ENCODE measurements at places on chromosomes 5 and 9.

DNA sequence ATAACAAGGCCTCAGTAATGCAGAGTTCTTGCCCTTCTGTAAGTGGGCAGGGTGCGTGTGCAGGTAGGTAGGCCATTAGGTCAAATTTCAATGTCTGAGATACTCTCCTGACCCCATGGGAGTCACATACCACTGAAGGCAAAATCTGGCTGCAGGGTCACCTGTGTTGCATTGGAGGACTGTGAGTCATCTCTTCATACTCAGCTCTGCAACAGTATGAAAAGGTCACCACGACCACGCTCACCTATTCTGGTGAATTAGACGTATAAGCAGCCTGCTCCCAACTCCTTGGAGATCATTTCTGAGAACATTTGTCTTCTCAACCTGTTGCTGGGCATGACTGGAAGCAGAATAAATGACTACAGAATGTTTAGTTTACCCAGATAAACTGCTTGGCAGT is 599.8 kb downstream of the PDE4D start:
- H3K4me3 ChIP-seq, result no peak overlapping the region
- H3K4me1 ChIP-seq, result no peaks in the 10 kb centered on the region
- H3K27ac ChIP-seq, result no peak overlapping the region
- no peaks in the 10 kb centered on the region for H3K36me3 ChIP-seq
- H3K27me3 ChIP-seq, result no peaks in the 10 kb centered on the region

- no peak overlapping the region for H3K4me3 ChIP-seq
- DNase-seq, result no peak
- no peaks in the 10 kb centered on the region for H3K36me3 ChIP-seq
These were observed 2.4 kb downstream of the PRRX2 start for GRCh38 chr9:129667850-129668249.

DNA sequence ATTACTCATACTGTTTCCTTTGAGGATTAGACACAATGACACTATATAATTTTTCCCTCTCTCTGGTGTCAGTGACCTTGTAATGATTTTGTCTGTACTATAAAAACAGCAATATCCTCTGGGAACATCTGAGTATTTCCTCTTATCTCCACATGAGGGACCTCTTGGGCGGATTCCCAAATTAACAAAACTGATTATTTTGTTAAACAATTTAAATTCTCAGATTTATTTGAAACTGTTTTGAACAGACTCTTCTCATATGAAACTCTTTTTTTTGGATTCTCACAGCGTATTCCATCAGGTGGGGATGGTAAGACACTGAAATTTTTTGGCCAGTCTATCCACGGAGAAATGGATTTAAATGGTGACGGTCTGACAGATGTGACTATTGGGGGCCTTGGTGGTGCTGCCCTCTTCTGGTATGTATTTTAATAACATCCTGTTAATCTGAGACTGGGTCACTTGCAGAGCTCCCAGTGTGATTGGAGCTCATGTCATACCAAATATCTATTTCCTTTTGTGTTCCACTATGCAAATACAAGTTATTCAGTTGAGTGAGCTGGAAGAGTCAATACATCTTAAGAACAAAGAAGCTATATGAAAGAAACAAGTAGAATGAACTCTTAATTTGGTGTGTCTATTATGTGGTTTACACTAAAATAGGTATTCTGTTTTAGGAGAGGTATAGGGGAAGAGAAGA is 73.8 kb upstream of the ITGA2 start:
- no peaks in the 10 kb centered on the region for H3K27me3 ChIP-seq
- H3K36me3 ChIP-seq, result no peaks in the 10 kb centered on the region
- H3K4me3 ChIP-seq, result peak overlapping the region; percentile 51
- no peak overlapping the region for H3K27ac ChIP-seq

- H3K36me3 ChIP-seq, result no peaks in the 10 kb centered on the region
- H3K4me1 ChIP-seq, result peaks cover 17% of the 10 kb centered on the region
- no peak for DNase-seq
- peak overlapping the region; percentile 68 for H3K4me3 ChIP-seq
- peak overlapping the region; percentile 64 for H3K27ac ChIP-seq
- no peaks in the 10 kb centered on the region for H3K27me3 ChIP-seq
These were observed 1.0 kb upstream of the TLE1 start for GRCh38 chr9:81690251-81690851.

DNA sequence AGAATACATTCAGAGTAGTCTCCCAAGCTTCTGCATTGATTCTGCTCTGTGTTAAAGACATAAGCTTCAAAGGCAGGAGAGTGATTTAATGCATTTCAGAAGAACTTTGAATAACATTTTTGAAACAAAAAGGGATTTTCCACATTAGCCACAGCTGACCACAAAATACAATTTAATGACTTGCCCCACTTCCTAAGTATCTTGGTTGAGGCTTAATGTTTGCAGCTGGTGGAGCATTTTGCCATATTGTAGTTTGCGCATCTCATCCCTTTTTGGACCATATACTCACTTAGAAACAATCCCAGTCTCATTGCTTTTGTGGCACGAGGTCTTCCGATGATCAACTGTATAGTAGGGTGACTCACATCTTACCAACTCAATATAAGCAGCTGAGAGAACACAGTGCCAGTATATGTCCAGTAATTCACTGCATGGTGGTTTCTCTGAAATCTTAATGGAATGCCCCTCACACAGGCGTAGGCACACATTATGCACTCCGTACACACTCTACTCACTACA is 455.8 kb upstream of the PTGER4 start:
- no peak overlapping the region for H3K4me3 ChIP-seq
- peak; percentile 94 for DNase-seq
- no peaks in the 10 kb centered on the region for H3K36me3 ChIP-seq
- peak overlapping the region; percentile 63 for H3K27ac ChIP-seq

DNA sequence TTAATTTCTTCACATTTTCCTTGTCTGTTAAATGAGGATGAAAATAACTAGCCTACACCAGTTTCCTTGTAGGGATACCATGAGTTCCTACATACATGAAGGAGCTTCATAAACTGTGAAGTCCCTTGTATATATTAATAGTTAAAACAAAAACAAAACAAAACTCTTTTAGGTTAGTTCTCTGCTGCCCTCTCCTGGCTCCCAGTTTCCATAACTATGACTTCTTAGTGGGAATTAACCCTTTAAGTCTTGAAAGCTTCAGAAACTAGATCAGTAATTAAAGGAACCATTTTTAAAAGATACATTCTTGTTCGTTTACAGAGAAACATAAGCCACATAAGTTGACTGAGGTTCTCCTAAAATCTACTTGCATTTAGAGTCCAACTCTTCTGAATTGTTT is 500.0 kb upstream of the C9orf72 start:
- no peaks in the 10 kb centered on the region for H3K27me3 ChIP-seq
- DNase-seq, result peak; percentile 16
- no peaks in the 10 kb centered on the region for H3K36me3 ChIP-seq
- no peak overlapping the region for H3K4me3 ChIP-seq
- H3K4me1 ChIP-seq, result no peaks in the 10 kb centered on the region

- H3K36me3 ChIP-seq, result no peaks in the 10 kb centered on the region
- no peak overlapping the region for H3K27ac ChIP-seq
- no peaks in the 10 kb centered on the region for H3K27me3 ChIP-seq
- DNase-seq, result peak; percentile 47
- H3K4me1 ChIP-seq, result peaks cover 3% of the 10 kb centered on the region
These were observed 186.7 kb downstream of the MARCHF11 start for GRCh38 chr5:15992918-15993317.

GRCh38 chr5:179568721-179569120 is 18.4 kb downstream of the RUFY1 start:
- peaks cover 11% of the 10 kb centered on the region for H3K36me3 ChIP-seq
- no peak overlapping the region for H3K4me3 ChIP-seq
- no peaks in the 10 kb centered on the region for H3K27me3 ChIP-seq
- DNase-seq, result no peak
- H3K4me1 ChIP-seq, result no peaks in the 10 kb centered on the region
- no peak overlapping the region for H3K27ac ChIP-seq

Data from fibroblast of lung (primary cell).